ENCODE measurements at places on chromosomes 2 and 18.

GRCh38 chr18:47331641-47332040, 80.2 kb upstream of the SKOR2 start:
- DNase-seq, result no peak

DNA sequence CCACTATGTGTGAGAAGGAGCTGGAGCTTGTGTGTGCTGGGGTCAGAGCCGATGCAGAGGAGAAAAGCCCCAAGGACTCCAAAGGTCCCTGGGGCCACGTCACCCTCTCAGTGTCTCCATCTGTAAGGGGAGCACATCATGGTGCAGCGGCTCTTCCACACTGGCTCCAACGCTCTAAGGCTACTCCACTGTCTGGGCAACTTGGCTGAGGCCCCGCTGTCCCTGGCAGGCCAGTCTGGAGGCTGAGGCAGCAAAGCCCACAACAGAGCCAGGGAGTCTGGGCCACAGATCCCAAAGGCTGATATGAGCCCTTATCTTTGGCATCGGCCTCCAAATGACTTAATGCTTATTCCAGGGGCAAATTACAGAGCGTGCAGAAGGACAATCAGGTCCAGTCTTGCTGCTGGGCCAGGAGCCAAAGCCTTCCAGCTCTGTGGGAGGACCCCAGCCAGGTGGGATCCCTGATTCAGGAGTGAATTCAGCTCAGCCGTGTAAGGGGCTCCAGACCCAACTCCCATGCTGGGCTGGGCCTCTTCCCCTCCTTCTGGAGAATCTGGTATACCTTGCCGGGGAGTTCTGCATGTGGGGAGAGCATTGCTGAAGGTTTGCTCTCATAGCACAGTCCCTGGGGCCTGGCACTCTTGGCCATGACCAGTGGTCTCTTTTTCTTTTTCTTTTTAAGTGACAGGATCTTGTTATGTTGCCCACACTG, 1.8 kb upstream of the DUSP2 start:
- DNase-seq, result no peak

- DNase-seq, result no peak
Measured at GRCh38 chr2:21314322-21314835, 190.6 kb downstream of the TDRD15 start.

GRCh38 chr2:42047488-42048298, at the start of gene PKDCC:
Gene PKDCC (plus strand): TSS chr2:42048021. CDS start chr2:42048200, 179 bp downstream.
- DNase-seq, result no peak

- no peak for DNase-seq
Measured at GRCh38 chr2:120736624-120737339, 1.1 kb downstream of the GLI2 start.

GRCh38 chr18:46732201-46732600, 24.7 kb downstream of the ST8SIA5 start:
- no peak for DNase-seq

GRCh38 chr2:167144179-167144898, 256.1 kb downstream of the XIRP2 start:
- DNase-seq, result no peak

DNA sequence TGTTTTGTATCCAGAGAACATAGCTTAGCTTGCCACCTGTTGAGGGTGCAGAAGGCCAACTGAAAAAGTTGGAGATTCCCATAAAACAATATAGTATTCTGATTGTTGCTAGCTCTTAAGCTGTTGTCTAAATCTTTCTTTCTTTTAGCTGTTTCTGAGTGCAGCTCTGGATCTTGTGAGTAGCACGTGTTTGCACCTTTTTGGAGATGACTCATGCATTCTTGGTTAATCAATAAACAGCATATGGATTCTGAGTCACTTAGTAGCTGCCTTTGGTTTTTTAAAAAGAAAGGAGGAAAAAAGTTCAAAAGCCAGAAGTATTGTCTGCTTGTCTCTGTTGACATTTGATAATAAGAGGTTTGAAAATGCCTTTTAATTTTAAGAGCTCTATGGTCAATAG, 483.0 kb upstream of the FSIP2 start:
- DNase-seq, result no peak

DNA sequence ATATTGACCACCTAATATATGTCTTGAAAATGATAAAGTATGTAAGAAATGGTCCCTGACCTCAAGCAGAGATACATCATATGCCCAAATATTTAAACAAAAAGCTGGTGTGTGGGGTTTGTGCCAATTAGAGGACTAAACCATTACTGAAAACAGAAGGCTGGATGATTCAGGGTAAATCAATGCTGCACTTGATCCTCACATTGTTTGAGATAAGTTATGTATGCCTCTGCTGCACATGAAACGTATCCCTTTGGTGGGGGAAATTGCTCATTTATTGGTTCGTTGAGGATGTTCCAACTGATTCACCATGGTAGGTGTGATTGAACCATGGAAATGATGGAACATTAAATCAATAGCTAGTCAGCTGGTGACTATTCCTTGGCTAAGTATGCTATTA, 24.7 kb upstream of the DARS1 start:
- no peak for DNase-seq

DNA sequence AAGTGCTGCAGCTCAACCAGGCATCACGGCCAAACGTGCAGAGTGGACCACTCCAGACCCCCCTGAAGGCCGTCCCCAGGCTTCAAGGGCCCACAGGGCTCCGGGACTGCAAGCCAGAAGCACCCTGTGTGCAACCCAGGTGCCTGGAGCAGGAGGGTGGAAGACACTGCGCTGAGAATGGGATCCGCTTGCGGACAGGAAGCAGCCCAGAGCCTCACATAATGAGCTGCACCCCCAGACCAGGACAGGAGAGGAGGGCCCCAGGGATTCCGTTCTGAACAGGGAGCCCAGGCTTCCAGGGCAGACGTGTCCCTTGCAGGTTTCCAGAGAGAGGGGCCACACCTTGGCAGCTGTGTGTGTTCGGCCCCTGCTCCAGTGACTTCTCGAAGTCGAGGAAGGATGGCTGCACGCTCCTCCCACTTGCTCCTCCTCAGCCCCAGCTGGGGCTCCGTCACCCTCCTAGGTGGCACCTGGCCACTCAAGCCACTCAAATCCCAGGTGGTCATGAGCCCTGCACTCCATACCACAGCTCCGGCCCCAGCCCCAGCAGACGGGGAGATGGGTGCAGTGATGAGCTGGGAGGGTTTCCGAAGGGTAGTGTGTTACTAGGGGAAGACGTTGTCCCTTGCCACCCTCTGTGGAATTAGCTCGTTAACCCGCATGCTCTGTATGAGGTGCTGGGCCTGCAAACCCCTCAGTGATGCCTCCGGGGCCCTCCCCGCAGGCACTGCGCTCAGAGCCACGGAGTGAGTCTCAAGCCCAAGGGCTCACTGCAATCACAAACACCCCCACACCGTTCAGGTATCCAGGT, 79.2 kb downstream of the NDUFA10 start:
- no peak for DNase-seq

- DNase-seq, result no peak
Measured at GRCh38 chr2:71451705-71452104, 1.7 kb upstream of the DYSF start.

GRCh38 chr18:63088262-63088661, 231.3 kb downstream of the BCL2 start:
- no peak for DNase-seq

DNA sequence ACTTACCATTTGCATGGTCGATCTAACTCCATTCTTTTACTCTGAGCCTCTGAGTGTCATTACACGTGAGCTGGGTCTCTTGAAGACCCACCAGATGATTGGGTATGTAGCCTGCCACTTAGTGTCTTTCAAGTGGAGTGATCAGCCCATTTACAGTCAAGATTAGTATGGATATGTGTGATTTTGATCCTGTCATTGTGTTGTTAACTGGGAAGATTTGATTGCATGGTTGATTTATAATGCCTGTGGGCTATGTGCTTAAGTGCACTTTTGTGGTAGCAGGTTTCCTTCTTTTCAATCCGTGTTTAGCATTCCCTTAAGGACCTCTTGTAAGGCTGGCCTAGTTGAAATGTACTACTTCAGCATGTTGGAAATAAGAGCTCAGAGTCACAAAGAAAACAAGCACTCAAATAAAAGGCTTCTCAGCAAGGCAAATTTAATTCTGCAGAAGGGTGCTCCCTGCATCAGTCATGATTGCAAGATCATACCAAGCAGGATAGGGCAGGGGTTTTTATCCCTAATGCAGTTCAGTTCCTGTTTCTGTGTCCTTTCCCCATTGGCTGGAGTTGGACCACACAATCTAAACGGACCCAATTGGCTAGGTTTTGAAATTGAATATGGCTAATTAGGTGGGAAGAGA, 230.7 kb upstream of the SYT4 start:
- no peak for DNase-seq

GRCh38 chr2:140770645-140771044, 1360.2 kb downstream of the LRP1B start:
- DNase-seq, result no peak

GRCh38 chr2:18482666-18483065, 77.8 kb downstream of the RDH14 start:
- DNase-seq, result no peak

- DNase-seq, result no peak
Measured at GRCh38 chr2:72759755-72760154, 66.1 kb downstream of the EXOC6B start.

DNA sequence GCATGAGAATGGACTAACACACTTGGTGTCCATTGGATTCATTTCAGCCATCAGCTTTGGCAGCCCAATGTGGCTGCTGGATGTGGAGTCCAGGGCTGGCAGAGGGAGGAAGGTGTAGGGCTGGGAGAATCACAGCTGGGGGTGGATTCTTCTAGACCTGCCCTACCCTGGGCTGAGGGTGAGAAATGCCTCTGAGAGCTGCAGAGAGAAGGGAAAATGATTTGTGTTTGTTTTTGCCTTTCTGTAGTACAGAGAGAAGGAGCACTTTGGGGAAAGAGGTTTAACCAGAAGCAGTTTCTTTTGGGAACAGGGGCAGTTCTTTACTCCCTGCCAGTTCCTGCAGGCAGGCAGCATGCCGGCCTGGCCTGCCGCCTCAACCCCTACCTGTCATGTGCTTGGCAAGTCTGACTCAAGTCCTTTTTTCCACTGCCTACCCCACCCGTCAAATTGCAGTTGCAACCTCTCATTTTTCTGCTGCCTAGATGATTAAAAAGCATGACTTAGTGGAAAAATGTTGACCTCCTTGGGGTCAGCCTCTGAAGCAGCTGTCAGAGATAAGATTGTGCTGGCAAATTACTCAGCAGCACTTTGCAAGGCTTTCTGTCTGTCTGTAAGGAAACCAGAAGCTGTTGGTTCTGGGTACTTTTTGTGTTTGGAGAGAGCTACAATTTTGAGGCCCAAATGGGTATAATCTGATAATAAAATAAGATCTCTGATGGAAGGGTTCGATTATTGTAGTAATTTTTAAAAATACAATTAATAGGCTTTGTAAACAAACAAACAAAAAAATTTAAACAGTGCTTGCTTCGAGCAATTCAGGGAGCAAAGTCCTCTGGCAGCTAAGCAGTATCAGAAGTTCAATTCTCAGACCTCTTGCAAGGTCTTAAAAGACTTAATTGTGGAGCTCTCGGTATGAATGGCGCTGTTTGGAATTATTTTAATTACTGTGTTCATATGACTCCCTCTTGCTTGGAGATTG, 21.7 kb downstream of the LBH start:
- no peak for DNase-seq

GRCh38 chr2:222398446-222398885, 25.9 kb upstream of the SGPP2 start:
- DNase-seq, result no peak

GRCh38 chr2:189803431-189803830, 19.2 kb downstream of the PMS1 start:
- DNase-seq, result no peak

DNA sequence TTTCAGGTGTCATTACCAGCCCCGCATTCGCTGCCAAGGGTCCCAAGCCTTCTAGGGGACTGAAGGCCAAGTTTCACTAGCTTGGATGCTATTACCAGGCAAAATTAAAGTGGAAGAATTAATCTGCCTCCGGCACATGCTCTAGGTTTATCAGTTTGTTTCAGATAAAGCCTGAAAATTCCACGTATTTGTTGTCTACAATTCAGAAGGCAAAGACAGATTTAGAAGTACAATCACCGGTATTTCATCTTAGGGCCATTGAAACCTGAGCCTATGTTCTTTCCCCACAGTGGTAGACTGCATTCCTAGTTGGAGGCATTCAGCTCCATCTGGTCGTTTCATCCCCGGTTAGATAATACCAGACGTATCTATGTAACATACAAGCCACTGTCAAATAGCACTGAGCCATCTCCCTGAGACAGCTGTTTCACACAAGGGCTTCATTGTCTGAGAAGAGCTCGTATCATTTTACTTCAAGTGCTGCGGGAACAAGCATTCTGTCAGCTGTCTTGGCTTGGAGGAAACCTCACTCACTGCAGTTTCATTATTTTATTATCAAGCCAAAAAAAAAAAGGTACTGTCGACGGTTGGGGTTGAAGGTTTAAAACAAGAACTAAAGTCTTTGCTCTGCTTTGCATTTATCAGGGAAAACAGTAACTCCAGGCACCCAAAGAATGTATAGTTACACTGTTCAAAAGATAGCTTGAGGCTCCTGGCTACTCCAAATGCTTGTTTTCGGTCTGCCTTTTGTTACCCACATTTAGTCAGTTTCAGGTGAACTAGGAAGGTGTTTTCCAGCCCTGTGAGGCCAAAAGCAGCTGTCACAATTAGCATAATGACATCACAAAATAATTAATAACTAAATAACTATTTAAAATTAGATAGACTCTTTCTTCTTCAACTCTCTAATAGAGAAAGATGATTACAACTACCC, 76.7 kb downstream of the TGIF1 start:
- DNase-seq, result peak; percentile 30

DNA sequence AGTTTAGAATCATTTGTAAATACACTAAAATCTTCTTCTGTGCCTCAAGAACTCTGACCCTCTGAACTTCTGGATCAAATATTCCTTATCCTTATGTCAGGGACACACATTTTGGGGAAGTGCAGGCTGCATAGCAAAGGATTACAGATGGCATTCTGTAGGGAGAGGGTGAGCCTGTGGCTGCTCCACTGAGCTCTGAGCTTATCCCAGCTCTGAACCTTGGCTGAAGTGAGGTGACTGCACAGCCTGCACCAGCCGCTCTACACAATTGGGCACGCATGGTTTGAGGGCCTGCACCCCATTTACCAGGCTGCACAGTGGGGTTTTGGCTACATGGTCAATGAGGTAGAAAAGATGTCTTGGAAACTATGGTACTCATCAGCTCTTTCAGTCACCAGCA, 251.6 kb downstream of the GALR1 start:
- no peak for DNase-seq

DNA sequence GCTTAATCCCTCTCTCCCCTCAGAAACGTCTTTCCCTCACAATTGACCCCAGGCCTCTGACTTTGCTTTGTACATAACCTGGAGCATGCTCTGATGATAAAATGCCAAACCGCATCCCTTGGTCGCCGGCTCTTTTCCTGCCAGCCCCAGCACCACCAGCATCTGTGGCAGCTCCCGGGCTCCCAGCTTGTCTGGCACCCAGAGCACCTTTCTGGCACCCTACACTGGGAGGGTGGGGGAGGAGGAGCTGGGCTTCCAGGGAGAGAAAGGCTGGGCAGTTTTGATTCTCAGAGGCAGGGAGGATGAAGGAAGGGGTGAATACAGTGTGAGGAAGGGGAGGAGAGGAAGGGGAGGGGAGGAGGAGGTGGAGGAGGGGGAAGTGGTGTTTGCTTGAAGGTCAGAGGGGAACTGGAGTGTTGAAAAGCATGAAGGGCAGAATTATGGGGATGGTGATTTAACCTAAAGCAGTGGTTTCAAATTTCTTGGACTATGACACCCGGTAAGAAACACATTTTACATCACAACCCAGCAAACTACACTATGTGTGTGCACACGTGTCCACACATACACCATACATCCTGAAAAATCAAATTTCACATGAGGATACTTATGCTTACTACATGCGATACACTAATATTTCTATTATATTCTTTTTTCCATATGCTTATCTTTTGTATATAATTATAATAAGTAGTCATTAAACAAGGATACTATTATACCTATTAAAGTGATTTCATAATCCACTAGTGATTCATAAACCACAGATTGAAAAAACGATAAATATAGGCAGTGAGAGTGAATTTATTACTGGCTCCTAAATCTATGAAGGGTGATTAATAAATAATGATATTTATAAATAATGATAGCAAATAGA, 30.0 kb upstream of the IGFBP2 start:
- no peak for DNase-seq
